Activated T-helper 1 cell treated with anti-CD3 and anti-CD28 coated beads, Interleukin-12 subunit alpha, Interleukin-12 subunit beta, Interleukin-2, Interleukin-4 antibody, amounts not matched to agents 30 ng/mL and 10 ng/mL and 1 ng/mL, durations not matched to agents 14 hours and 24 hours and 36 hours (primary cell): ENCODE measurements at places on chromosomes 7 and 10.

DNA sequence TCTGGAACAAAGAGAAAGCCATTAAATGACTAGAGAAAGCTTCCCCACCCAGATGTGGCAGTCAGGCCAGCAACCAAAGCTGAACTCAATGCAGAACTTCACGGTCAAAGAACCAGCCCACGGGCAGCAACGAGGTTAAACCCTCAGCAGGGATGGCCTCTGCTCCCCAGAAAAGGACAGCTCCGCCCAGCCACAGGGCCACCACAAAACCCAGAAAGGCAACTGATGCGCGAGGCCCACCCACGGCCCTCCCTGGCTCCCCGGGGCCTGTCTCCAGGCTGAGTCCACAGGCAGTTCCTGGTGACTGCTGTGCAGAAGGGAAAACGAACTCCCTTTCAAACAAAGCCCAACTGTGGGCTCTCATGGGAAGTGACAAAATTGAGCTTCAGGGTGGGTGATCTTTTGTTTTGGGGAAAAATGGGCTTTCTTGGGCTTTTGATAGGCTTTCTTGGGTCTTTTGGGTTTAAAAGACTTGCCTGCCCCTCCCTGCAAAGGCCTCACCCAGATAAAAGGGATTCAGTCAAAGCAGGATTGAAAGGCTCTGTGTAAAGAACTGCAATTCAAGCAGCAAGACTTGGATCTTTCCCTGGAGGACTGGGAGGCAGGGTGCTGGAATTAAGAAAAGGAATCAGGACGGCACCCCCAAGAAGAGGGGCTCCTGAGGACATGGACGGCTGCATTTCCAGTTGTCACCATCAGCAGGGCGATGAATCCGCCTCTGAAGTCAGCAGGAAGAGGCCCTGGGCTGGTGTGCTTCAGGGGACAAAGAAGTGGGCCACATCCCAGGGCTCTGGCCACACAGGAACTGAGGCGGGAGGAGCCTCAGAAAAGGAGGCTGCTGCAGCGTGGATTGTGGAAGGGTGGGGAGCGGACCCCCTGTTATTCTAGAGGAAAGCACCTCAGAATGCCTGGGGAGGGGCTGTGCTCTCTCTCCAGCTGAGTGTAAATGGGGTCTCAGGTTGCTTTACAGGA is 209.9 kb downstream of the USP6NL start:
- no peak for DNase-seq

- DNase-seq, result no peak
Measured at GRCh38 chr7:120421151-120421651, 148.2 kb downstream of the KCND2 start.

GRCh38 chr7:155794196-155794595 is 18.1 kb downstream of the SHH start:
- no peak for DNase-seq

- DNase-seq, result no peak
Measured at GRCh38 chr7:148722340-148723165, 23.9 kb downstream of the CUL1 start.

- no peak for DNase-seq
Measured at GRCh38 chr10:109219935-109220605, 703.2 kb downstream of the XPNPEP1 start.

DNA sequence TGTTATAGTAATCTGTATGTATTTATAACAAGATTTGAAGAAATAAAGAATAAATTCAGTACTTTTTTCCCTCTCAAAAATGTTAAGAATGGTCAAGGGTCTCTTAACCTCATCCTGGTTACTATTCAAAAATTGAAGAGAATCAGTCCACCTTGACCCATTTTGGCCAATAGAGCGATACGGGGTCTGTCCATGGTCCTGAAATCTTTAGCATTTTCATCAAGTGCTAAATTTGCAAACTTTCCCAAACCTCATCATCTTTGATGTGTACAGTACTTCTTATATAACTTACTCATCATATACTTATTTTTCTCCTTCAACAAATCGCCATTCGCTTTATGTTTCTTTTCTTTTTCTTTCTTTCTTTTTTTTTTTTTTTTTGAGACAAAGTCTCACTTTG is 23.6 kb downstream of the TMEM178B start:
- no peak for DNase-seq

GRCh38 chr10:22552888-22553378 is 161.4 kb downstream of the PIP4K2A start:
- no peak for DNase-seq

DNA sequence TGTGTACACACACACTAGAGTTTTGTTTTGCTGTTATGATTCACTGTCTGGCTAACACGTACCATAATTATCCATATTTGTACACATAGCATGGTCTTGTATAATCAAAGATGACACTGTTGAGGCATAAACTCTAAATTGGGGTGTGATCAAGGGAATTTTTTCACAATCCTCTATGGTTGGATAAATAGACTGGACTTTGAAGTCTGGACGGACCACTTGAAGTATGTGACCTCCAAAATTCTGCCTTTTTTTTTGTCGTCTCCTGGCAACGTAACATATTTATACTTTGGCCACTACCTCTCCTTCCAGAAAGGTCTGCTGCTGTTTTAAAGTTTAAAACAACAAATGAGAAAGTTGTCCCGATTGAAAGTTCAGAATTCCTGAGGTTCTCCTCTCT is 193.4 kb downstream of the CACNB2 start:
- DNase-seq, result no peak

- no peak for DNase-seq
Measured at GRCh38 chr10:123011987-123012386, 3.2 kb downstream of the ACADSB start.

DNA sequence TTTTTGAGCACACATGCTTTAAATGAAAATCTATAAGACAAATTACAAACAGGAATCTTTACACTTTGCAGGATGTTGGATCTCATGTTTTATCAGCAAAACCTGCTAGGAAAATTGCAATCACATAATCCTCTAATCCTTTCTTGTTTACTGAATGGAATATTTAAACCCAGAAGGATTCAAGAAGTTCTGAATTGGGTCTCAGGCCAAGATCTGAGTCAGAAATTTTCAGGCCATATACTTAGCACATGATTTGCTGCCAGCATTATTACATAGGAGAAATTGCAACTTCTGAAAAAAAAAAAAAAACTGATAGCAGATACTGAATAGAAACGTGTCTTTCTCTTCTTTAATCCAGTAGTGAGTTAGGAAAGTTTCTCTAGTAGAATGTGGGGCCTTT is 1005.3 kb upstream of the POT1 start:
- no peak for DNase-seq

DNA sequence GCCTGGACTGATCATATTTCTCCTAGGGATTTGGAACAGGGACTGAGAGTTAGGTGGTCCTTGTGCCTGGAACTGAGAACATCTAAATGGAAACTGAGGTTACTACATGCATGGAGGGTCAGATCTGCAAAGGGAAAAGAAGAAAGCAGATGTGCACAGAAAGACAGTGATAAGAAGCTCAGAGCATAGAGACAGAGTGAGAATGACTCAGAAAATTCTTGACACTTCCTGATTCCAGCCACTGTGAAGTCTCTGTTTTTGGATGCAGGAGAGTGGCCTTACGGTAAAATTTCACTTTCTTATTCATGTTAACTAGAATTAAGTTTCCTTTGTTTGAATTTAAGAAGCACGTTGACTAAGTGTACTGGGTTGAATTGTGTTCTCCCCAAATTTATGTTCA is 241.7 kb downstream of the TMEM26 start:
- DNase-seq, result no peak

DNA sequence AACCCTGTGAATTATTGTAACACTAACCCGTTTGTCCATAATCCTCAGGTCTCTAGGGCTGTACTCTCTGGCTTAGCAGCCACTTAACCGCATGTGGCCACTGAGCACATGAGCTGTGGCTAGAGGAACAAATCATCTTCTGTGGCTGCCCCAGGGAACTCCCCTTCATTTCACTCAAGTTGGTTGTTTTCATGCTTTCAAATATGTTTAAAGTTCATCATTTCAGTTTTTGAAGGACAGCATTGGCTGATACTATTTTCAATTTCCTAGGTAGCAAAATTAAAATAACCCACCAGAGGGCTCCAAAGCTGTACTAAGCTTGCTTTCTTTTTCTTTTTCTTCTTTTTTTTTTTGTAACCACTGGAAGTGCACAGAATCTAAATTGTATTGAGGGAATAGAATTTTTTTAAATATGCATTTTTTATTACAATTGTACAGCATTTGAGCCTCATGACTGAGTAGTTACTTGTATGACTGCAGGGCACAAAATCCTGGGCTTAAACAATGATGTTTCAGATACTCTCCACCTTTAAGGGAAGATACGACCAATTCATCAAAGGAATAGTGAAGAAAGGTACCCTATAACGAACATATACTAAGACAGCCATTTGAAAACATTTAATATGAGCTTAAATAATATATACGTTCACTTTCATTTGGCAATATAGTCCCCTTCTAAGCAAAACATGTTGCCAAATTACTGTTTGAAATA is 38.6 kb downstream of the MRC1 start:
- DNase-seq, result no peak

- DNase-seq, result no peak
Measured at GRCh38 chr7:86978808-86979506, 80.5 kb downstream of the ELAPOR2 start.

- DNase-seq, result no peak
Measured at GRCh38 chr10:43013065-43013464, 63.8 kb upstream of the RET start.

DNA sequence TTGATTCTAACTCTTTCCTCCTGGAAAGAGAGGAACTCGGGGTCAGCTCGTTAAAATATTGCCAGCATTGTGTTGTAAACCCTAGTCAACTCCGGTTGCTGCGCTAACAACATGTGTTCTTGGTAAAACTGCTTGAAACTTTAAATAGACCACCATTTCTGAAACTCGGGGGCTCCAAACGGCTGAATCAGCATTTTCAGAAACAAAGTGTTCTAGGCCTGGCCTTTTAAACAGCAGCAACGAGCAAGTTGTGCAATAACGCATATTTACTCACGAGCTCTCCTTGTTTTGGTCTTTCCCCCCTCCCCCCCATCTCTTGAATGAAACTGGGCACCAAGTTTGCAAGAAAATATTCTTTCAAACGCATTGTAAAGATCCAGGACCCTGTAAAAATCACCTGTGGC is 9.2 kb upstream of the GRB10 start:
- DNase-seq, result no peak

GRCh38 chr7:152382244-152382643 is 53.6 kb downstream of the KMT2C start:
- DNase-seq, result no peak

DNA sequence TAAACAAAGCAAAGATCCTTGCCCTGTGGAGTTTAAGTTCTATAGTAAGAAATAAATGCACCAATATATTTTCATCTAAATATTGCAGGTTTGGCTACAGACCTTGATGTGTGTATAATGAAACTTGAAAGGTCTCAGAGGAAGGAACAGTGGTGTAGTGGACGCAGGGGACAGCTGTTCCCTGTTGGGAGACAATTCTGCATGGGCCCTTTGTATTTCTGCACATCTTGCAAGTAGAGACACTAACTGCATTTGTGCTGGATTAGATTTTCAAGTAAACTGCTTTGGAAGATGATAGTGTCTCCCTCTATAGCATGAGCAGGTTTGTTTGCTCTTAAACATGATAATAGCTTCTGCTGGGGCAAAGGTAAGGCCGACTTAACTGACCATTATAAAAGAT is 57.5 kb upstream of the FAM133B start:
- DNase-seq, result no peak

DNA sequence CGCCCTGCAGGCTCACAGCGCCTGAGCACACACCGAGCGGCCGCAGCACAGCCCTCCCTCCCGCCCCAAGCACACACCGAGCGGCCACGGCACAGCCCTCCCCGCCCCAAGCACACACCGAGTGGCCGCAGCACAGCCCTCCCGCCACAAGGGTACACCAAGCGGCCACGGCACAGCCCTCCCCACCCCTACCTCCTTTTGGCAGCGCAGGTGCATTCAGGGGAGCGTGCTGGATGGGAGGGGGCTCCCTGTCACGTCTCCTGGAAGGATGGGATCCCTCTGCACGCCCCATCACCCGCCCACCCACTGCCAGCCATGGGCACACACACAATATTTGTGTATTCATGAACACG is 482.6 kb downstream of the DNAJB6 start:
- DNase-seq, result no peak

DNA sequence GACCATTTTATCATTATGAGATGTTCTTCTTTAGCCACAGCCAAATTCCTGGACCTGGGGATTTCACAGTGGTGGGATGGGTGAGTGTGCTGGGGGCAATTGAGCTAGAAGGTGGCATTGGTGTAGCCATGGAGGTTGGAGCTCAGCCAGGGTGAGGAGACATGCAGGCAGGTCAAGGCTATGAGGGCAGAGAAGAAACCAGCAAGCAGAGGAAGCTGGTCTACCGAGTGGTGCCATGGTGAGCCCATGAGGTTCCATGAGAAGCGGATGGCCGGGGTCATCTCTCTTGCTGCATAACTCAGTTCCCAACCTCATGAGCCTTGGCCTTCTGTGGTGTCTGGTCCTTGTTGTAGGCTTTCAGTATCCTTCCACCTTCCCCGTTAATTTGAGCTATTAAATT is 91.4 kb downstream of the CARD11 start:
- no peak for DNase-seq

DNA sequence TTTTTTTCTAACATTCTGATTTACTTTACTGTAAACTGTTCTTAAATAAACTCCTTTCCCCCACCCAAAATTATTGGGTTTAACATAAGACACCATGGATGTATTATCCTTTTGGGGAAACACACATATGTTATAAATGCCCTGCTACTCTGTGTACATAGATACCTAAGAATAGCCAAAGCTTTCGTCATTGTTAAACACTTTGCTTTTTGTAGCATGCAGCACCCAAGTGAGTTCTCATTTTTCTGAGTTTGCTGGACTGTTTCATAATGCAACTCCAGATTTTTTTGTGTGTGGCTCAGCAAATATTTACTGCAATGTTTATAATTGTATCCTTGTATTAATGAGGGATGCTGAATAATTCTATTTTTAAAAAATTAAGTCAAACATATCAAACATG is 86.9 kb downstream of the VTI1A start:
- no peak for DNase-seq

DNA sequence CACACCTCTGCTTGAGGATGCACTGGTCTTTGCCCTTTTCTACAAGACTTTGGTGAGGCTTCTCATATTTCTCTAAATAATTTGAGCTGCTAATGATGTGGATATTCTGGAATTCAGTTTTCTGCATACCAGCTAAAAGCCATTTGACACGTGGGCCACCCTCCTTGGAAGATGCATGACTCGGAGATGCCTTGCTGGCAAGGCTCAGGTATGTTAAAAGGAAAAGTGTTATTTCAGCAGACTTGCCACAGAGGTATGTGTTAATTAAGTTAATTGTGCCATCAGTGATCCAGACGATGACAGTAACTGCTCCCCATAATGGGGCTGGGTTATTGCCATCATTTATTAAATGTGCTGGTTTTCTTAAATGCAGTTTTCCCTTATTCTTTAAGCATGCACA is 8.8 kb upstream of the GFRA1 start:
- no peak for DNase-seq

DNA sequence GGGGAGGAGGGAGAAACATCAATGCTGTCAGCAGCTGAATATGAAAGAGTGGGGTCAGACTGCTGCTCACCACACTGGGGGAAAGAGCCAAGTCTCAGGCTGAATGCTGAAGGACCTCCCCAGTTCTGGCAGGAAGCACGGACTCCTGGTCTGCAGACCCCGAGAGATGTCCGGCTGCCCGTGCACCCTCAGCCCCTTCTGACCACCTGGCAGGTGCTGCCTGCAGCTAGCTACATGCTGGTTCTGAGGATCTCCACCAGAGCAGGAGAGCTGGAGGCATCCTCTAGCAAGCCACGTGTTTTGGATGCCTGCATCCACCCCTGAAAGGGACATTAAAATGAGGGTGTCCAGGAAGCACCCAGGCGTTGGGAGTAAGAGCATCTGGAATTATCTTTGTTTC is 74.2 kb downstream of the HTR5A start:
- no peak for DNase-seq
